Aorta (tissue), 5 donors: ENCODE measurements at places on chromosomes 7 and 10.
A peak's percentile ranks its signal among the peaks of the same experiment; 100 is the strongest.

DNA sequence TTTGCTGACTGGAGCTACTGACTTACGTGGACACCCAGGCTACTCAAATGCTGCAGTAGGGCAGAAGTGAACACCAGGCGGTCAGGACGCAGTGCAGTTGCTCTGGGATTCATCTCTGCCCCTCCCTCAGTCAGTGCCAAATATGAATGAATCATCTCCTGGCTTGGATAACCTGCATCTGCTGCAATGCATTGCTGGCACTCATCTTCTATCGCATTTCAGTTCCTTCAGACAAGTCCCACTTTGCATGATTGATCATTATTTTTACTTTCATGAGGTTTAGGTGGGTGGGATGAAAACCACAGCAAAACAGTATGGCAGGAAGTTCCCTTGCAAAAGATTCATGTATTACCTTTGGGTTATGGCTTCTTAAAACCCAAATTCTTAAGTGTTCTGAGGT, 224.6 kb upstream of the NRP1 start:
- no peak for DNase-seq

DNA sequence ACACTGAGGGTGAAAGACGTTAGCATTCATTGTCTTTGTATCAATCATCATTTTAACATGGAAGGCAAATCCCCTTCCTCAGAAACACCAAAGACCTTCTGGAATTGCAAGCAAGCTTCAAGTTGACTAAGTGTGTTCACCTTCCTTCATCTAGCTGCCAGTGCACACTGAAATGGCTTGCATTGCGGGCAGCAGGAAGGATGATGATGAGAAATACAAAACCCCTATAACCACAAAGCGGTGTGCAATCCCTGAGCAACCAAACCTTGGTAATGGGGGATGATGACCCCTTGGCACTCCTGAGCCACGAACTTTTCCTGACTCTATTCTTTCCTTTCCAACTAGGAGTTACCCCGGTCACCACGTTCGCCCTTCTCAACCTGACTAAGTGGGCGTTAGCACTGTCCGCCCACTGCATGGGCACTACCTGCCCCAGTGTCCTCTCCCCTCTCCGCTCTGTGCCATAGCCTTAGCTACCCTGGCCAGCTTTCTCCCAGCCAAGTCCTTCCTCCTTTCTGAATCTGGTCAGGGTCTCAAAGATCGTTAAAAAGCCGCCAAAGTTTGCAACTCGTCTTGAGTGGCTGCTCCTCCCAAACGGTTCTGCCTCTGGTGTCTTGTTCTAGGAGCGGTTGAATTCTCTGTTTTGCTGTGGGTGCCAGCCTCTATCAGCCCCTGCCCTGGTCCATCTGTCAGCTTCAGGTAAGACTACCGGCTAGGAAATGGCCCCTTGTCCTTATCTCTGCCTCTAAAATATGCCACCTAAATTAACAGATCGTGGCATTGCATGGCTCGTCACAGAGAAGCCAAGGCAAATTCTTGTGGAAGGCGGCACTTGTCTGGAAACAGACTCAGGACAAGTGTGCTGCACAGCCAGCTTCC, 586 bp upstream of the AOC1 start:
- peak; percentile 37 for DNase-seq

DNA sequence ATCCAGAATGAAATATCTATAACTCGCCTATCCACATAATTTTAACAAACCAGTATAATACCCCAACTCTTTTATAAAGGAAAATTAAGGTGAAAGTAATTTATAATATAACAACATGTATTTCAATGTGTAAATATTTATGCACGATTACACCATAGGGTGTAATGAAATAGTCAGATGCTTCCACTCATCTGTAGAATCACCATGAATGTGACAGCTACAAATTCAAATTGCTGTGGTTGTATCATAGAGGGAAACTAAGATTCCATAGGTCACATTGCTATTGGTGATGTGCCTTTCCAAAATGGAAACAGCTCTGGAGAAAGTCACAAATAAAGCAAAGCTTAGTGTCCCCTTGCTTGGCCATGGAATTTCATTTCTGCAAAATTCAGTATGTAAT, 95.7 kb downstream of the CPED1 start:
- no peak for DNase-seq

DNA sequence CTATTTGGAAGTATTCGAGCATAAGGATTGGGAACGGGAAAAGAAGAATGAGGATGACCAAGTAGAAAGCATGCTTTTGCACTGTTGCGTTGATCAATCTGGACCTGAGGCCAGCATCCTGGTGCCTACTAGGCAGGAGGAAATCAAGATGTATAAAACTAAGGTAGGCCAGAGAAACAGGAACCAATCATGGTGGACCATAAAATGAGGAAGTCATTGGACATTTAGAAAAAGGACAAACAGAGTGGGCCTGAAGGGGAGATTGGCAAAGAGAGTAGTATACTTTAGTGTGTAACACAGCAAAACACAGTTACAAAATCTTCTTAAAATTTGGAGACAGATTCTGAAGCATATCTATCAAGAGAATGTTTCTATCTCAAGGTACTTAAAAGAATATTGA, 171.1 kb upstream of the FZD1 start:
- DNase-seq, result no peak

DNA sequence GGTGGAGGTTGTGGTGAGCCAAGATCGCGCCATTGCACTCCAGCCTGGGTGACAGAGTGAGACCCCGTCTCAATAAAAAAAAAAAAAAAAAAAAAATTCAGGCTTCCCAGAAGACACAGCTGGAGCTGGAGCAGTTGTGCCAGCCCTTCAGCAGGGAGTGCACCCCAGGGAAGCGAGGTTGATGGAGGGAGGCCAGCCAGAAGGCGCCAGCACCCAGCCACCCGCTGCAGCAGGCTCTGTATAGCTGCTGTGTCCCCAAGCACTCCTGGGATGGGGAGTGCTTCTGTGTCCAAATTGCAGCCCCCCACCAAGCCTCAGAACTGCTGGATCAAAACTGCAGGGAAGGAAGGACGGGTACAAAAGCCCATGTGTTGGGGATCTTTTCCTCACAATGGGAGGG, 47.8 kb downstream of the COBL start:
- no peak for DNase-seq

- DNase-seq, result peak; percentile 88
These were observed 760 bp downstream of the CBX3 start for GRCh38 chr7:26202019-26202990.
